ENCODE measurements at places on chromosomes 2 and 18. TPM values are rescaled to one million over a fixed set of nuclear protein-coding genes. Genes with fewer than 3 reads are reported as not detected.

DNA sequence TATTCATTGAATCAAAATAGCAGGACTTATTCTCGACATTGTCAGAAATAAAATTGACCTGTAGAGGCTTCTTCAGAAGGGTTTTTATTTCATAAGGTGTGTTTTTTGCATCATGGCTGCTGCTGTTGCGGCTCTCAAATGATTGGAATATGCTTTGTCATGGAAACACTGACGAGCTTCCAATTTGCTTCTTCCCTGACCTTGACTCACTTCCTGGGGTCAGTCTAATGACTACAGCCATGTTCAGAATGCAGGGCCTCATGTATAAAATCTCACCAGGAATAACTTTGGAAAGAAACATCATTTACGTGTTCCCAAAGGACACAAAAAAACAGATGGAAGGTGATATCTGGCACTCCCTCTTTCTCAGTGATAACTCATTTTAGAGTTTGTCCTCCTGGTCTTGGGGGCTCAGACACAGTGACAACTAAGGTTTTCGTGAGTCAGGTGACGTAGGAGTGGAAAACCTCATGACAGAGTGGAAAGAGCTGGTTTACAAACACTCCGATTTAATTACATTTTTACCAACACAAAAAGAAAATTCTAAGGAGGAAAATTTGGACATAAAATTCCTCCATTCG is 467.0 kb upstream of the RAB12 start:
- no peak for DNase-seq

DNA sequence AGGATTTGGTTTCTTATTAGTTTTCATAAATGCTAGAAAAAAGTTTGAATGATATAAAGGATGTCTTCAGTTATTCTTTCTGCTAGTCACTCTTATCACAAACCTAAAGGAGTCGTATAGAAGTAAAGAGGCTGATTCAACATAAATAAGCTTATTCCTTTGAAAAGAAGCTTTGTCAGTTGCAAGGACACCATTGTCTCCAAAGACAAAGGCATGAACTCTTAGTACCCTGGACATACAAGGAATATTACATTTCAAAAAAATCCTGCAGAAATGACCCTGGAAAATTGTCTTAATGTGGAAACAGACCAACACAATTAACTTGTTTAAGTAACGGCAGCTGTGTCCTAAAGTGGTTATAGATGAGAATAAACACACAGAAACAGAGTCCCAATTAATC is 528.0 kb downstream of the CPS1 start:
- DNase-seq: no peak

GRCh38 chr2:219280651-219281050 is 1.5 kb downstream of the DNAJB2 start:
- DNase-seq: no peak

- DNase-seq: no peak
These were observed 1.3 kb downstream of the SDC1 start for GRCh38 chr2:20223407-20224163.

DNA sequence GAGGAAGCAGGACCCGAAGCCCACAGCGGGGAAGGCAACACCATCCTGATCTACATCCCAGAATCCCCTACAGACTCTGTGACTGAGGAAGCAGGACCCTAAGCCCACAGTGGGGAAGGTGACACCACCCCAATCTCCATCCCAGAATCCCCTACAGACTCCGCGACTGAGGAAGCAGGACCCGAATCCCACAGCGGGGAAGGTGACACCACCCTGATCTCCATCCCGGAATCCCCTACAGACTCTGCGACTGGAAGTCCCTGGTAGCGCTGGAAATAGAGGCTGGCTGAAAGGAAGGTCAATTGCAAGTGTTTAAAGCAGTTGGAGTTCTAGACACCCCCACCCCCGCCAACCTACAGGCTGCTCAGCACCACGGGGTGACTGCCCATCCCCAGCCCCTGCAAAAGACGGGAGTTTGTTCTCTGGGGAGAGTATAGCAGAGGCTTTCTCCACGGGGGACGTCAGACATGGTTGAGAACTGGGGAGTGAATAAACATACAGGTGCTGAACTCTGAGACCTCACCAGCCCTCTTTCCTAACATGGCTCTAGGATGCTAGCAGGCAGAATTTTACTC is 21.0 kb downstream of the CIB4 start:
- no peak for DNase-seq

- no peak for DNase-seq
These were observed 204.2 kb downstream of the TMEM247 start for GRCh38 chr2:46683541-46683940.

Gene ABHD1
- not detected for total RNA-seq

All from urinary bladder (tissue), 4 donors.